ENCODE measurements at places on chromosomes 13 and 19.

DNA sequence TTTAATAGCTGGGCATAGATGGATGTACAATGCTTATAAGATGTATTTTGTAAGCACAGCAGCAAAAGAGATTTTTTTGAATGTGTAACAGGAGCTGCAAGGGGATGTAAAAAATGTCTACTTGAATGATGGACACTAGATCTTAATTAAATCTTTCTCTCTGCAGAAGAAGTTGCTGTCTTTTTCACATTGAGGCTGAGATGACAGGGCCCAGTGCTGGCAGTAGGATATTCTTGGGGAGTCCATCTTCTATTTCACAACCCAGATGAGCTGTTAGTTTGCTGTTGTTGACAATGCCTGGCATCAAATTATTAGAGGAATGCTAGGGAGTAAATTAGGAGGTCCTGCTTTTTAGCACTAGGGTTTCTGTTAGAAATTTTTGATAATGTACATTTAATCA lies 698.7 kb downstream of the SLITRK5 start:
- H3K27ac ChIP-seq, result no peak overlapping the region
- H3K36me3 ChIP-seq, result no peaks in the 10 kb centered on the region
- H3K27me3 ChIP-seq, result no peaks in the 10 kb centered on the region
- no peak overlapping the region for H3K4me3 ChIP-seq

DNA sequence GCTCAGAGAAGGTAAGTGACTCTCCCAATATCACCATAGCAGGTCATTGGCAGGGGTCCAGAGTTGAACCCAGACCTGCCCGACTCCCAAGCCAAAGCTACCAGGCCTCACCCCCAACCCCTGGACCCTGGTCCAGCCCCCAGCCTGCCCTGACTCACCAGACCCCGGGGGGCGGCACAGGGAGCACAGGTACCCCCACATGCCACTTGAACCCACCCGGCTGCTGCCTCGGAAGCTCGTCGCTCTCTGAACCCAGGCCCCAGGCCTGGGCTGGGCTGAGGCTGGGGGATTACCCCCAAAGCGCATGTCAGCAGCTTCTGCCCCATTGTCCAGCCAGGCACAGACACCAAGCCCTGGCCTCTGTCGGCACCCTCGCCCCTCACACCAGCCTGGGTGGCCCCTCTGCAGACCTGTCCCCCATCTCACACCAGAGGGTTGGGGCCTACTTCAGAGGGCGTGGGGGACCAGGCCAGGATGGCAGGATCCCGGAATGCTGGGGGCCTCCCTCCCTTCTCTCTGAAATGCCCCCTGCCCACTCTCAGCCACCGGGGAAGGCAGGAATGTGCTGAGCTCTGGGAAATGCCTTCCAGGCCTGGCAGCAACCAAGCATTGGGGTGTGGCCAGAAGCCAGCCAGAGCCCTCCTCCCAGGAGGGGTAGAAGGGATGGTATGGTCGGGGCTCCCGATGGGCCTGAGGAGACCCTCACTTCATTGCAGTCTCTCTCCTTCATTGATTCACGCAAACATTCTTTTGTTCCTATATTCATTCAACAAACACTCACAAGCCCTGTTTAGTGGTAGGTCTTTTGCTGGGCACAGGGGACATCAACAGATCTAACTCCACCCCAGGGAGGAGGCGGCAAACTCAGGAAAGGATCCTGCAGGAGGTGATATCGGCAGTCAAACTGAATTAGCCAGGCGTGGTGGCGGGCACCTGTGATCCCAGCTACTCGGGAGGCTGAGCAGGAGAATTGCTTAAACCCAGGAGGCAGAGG lies 1.7 kb upstream of the PRX start:
- H3K36me3 ChIP-seq, result no peaks in the 10 kb centered on the region
- no peak overlapping the region for H3K4me3 ChIP-seq
- DNase-seq, result no peak
- H3K4me1 ChIP-seq, result peaks cover 54% of the 10 kb centered on the region
- H3K27ac ChIP-seq, result no peak overlapping the region

GRCh38 chr13:44668688-44669087 lies 92.6 kb upstream of the TSC22D1 start:
- H3K4me1 ChIP-seq, result no peaks in the 10 kb centered on the region
- H3K4me3 ChIP-seq, result no peak overlapping the region
- no peak for DNase-seq
- H3K27ac ChIP-seq, result no peak overlapping the region

GRCh38 chr13:46683676-46684260 lies 113.2 kb downstream of the ESD start:
- no peak overlapping the region for H3K27ac ChIP-seq
- no peaks in the 10 kb centered on the region for H3K27me3 ChIP-seq
- DNase-seq, result no peak
- H3K4me1 ChIP-seq, result peaks cover 19% of the 10 kb centered on the region
- H3K36me3 ChIP-seq, result peaks cover 8% of the 10 kb centered on the region
- no peak overlapping the region for H3K4me3 ChIP-seq

DNA sequence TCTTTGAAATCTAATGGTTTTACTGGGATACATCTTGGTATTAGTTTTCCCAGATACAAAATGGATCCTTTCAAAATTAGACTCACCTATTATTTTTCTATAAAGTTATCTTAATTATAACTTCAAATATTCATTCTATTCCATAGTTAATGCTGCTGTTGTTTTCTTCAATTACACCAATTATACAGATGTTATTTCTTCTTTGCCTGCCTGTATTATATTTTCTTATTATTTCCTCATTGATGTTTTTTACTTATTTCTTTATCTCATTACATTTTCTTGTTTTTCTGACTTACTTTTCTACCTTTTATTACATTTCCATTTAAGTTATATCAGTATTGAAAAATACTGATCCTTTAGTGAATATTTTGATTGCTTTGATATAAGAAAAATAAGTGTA lies 40.9 kb downstream of the SPACA7 start:
- no peaks in the 10 kb centered on the region for H3K4me1 ChIP-seq
- H3K4me3 ChIP-seq, result no peak overlapping the region
- DNase-seq, result no peak
- no peaks in the 10 kb centered on the region for H3K36me3 ChIP-seq
- no peak overlapping the region for H3K27ac ChIP-seq

- H3K4me3 ChIP-seq, result no peak overlapping the region
- no peak overlapping the region for H3K27ac ChIP-seq
- no peak for DNase-seq
- no peaks in the 10 kb centered on the region for H3K36me3 ChIP-seq
These were observed 4.4 kb downstream of the BCAM start for GRCh38 chr19:44813070-44813840.

DNA sequence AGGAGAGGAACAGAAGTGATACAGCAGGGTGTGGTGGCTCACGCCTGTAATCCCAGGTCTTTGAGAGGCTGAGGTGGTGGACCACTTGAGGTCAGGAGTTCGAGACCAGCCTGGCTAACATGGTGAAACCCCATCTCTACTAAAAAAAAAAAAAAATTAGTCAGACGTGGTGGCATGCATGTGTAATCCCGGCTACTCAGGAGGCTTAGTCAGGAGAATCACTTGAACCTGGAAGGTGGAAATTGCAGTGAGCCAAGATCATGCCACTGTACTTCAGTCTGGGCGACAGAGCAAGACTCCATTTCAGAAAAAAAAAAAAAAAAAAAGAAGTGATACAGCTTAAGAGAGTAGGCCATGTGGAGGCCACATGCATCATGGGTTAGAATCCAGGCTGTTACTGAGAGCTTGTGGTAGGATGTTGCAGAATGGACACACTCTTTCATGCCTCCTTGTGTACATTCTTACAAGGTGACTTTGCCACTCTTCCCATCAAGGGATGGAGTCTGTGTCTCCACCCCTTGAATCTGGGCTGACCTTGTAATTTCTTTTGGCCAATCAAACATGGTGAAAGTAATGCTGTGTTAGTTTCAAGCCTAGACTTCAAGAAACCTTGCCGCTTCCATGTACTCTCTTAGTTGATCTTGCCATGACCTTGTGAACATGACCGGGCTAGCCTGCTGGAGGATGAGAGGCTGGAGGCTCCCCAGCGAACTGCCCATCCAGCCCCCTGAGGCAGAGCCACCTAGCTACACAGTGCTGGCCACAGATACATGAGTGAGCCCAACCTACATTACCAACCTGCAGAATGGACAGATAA lies 12.3 kb downstream of the FAM187B start:
- no peak overlapping the region for H3K27ac ChIP-seq
- no peak for DNase-seq
- peaks cover 56% of the 10 kb centered on the region for H3K4me1 ChIP-seq
- H3K4me3 ChIP-seq, result no peak overlapping the region

DNA sequence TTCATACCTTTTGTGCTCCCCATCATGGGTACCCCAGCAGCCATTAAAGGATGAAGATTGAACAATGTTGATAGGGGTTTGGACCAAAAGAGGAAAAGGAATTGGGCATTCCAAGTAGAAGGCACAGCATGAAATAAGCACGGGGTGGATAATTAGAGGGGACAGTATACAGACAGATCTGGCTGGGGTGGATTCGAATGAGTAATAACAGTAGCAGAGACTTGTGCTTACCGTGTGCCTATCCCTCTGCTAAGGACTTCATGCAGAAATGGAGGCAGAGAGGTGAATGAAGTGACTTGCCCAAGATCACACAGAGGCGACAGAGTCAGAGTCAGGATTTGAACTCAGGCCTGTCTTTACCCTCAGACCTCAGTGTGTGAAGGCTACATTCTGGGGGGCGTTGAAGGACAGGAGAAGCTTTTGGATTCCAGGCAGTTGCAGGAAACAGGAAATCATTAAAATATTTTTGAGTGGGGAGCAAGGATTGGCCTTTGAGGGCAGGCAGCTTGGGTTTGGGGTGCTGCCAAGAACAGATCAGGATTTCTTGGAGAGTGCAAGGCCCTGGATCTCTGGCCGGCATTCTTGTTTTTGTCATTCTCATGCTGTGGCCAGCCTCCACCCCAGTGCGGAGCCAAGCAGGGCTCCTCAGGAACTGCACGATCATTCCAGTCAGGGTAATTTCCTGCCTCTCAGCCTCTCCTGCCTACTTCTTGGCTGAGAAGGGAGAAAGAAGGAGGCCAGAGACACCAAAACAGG lies 18.7 kb downstream of the PAF1 start:
- H3K4me3 ChIP-seq, result no peak overlapping the region
- H3K27ac ChIP-seq, result no peak overlapping the region
- no peak for DNase-seq

- H3K4me3 ChIP-seq, result no peak overlapping the region
- no peaks in the 10 kb centered on the region for H3K4me1 ChIP-seq
These were observed 114.6 kb downstream of the SOX1 start for GRCh38 chr13:112181336-112182067.

DNA sequence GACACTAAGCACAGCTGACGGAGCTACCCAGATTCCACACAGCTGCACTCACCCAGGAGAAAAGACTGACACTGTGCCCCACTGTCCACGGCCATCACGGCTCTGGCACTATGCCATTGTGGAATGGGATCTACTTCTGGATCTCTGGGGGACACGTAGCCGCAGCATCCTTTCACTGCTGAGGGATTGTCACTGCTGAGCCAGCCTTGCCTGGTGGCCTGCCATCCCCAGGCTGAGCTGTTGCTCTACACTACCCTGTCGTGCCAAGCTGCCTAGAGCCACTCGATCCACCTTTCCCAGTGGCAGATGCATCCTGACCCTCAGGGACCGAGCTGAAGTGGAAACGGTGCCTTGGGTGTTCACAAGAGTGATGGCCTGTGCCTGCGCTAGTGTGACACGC lies 5.0 kb upstream of the LILRB5 start:
- H3K27ac ChIP-seq, result no peak overlapping the region
- H3K27me3 ChIP-seq, result no peaks in the 10 kb centered on the region
- no peaks in the 10 kb centered on the region for H3K4me1 ChIP-seq
- H3K36me3 ChIP-seq, result no peaks in the 10 kb centered on the region
- no peak overlapping the region for H3K4me3 ChIP-seq

DNA sequence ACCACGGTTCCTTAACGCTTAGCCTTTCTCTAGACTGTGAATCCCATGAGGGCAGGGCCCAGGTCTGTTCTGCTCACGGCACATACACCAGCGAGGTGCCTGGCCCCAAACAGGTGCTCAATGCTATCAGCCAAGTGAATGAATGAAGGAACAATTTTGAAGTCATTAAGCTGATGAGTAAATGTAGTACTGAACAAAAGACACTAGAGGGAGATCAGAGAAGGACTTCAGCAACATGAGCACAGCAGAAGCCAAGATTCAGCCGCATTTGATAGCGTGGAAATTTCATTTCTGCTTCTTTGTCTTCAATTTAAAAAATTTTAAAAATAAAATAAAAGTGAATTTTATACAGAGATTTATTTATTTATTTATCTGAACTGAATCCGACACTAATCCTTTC lies 20.1 kb upstream of the MYO16 start:
- no peaks in the 10 kb centered on the region for H3K36me3 ChIP-seq
- no peak overlapping the region for H3K27ac ChIP-seq
- no peak for DNase-seq
- H3K4me1 ChIP-seq, result no peaks in the 10 kb centered on the region

GRCh38 chr13:49356223-49356622 lies 87.6 kb downstream of the CAB39L start:
- DNase-seq, result no peak
- H3K27me3 ChIP-seq, result no peaks in the 10 kb centered on the region
- H3K4me3 ChIP-seq, result no peak overlapping the region
- peaks cover 2% of the 10 kb centered on the region for H3K36me3 ChIP-seq

Data from natural killer cell (primary cell).